ENCODE measurements at places on chromosomes 11 and 22. TPM values are rescaled to one million over a fixed set of nuclear protein-coding genes. Genes with fewer than 3 reads are reported as not detected.

CST6 gene
- not detected for total RNA-seq

MS4A6A gene
- total RNA-seq, result 49.6 TPM

NXPE2 gene
- total RNA-seq, result not detected

TRIM48 gene
- total RNA-seq, result not detected

NFRKB gene
- total RNA-seq, result 9.5 TPM

HMBS gene
- 22.1 TPM for total RNA-seq

FOXR1 gene
- total RNA-seq, result not detected

VPREB3 gene
- total RNA-seq, result 0.51 TPM

MORC2 gene
- total RNA-seq, result 20.1 TPM

ALX4 gene
- total RNA-seq, result 0.03 TPM

FAT3 gene
- 0.24 TPM for total RNA-seq

CBLIF gene
- total RNA-seq, result not detected

OR2AG1 gene
- not detected for total RNA-seq

SHANK2 gene
- 0.11 TPM for total RNA-seq

BTG4 gene
- total RNA-seq, result not detected

CHRNA10 gene
- 1.6 TPM for total RNA-seq

SHANK3 gene
- 19.3 TPM for total RNA-seq

SULT4A1 gene
- 0.51 TPM for total RNA-seq

ZNHIT2 gene
- total RNA-seq, result 5.7 TPM

IL10RA gene
- total RNA-seq, result 6.2 TPM

OVOL1 gene
- total RNA-seq, result not detected

MPPED2 gene
- 8.9 TPM for total RNA-seq

THY1 gene
- 1.5 TPM for total RNA-seq

ANKK1 gene
- not detected for total RNA-seq

SERPIND1 gene
- 0.08 TPM for total RNA-seq

MDK gene
- total RNA-seq, result 4.7 TPM

Data from Right ventricle myocardium superior (tissue), 1 donor.